ENCODE measurements at places on chromosomes 3 and 15.

DNA sequence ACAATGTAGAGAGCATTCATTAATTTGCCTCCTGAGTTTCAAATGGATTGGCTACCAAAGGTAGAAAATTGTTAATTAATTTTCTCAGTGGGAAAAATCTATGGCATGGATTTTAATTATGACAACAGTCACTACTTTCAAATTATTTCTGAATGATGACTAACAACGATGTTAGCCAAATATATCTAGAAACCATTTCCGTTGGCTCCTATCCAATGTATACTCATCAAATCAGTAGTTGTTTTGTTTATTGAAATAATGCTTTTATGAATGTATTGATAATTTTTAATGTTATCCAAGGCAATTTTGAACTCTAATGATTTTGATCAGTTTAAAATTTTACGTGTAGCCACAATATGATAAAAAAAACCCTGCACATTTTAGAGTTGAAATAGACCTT, 333.4 kb downstream of the NAALADL2 start:
- no peak for DNase-seq

GRCh38 chr3:179606534-179607085, 2.0 kb downstream of the NDUFB5 start:
- DNase-seq, result no peak

DNA sequence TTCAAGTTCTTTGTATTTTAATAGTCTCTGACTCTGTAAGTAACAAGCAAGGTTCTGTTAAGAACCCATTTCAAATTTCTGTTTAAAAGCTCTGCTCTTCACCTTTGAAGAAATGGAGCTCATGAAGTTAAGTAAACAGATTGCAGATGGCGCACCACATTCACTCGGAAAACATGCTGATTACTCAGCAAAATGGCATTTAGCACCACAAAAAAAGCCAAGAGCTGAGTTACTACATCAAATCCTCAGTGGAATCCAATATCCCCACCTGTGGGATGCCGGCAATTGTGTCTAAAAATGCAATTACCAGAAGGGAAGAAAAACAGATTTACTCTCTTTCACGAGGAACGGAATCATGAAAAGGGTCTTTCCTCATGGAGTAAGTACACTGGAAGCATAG, 758.0 kb downstream of the NTRK3 start:
- DNase-seq, result no peak

- no peak for DNase-seq
Measured at GRCh38 chr15:82904574-82904973, 47.9 kb downstream of the HOMER2 start.

DNA sequence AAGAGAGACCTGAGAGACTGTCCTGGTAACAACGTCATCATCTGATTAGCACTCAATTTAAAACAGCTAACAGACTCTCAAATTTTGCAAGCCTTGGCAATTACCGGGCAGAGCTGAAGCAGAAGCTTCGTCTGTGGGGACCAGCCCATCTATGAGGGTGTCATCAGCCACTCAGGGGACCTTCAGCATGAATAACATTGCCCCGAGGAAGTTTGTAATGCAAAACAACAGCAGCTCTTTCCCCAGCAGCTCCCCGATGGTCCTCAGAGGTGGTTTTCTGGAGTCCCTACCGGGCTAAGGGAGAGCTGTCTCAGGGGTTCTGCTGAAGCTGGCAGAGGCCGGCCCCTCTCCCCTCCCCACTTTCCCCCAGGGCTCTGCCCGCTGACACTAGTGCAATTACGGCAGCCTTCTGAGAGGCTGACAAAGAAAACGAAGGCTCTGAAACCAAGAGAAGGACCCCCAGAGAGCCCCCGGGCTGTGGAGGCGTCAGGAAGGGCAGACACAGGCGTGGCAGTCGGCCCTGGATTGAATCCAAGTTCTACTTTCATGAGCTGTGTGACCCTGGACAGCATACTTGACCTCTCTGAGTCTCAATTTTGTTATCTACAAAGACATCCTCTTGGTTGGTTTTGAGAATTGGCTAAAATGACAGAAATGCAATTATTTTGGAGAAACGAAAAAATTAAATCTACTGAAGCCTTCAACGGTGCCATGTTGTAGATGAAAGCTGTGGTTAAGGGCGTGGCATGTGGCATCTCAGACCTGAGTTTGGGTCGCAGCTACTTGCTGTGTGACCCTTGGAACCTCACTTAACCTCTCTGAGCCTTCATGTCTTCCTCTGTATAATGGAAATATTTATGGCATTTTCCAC, 102.1 kb upstream of the TLE3 start:
- no peak for DNase-seq

DNA sequence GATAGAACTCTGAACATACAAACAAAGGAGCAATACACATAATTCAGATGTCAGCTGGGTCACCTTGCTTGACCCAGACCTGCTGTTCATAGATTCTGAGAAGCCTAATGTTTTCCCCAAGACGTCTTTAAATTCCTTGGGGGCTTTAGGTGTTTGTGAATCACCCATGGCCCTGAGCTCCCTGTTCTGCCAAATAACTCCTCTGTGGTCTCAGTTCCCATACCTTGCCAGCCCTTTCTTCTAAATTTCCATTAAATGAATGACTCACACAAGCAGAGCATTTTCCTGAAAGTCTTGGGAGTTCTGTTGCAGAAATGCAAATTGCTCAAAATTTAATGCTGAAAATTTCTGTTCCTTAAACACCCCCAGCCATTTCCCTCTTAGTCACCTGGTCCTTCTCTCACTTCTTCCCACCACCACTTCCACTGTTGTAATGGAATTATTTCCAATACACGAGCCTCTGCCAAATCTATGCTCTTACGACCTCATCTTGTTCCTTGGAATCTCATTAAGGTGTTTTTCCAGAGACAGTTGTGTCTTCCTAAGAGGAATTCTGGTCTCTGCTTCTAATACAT, 33.4 kb upstream of the PSMD6 start:
- no peak for DNase-seq

DNA sequence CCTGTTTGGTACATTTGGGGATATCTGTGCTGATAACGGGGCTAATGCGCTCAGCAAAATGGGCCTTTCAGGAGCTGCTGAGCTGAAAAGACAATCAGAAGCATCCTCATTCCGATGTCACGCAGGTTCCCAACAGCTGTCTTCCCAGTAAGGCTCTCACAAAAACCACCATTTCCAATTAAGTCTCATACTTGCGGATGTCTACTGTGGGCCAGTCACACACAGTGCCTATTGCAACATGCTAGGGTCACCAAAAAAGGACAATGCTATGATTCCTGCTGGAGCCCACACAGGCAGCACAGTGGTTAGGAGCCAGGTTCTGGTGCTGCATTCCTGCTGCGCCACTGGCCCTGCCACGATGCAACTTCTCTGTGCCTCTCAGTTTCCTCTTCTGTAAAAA, 16.4 kb upstream of the LDHAL6B start:
- no peak for DNase-seq

DNA sequence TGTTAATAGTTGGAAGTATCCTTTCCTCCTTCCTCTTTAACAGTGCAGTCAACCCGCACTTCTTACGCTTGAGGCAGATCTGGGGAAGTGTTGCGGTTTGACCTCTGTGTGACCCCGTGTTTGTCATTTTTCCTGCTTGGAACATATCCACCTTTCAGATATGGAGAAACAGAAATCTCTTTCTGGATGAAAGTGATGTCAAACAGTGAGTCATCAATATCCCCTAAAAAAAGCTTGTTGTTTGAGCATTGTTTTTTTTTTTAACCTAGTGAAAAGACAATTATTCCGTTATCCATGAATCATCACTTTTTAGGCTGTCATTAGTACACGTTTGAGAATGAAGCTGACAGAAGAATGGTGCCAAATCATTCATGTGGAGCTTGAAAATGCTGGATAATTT, 293.7 kb downstream of the ARPP21 start:
- no peak for DNase-seq

GRCh38 chr3:176469694-176470205, 727.5 kb downstream of the TBL1XR1 start:
- no peak for DNase-seq

DNA sequence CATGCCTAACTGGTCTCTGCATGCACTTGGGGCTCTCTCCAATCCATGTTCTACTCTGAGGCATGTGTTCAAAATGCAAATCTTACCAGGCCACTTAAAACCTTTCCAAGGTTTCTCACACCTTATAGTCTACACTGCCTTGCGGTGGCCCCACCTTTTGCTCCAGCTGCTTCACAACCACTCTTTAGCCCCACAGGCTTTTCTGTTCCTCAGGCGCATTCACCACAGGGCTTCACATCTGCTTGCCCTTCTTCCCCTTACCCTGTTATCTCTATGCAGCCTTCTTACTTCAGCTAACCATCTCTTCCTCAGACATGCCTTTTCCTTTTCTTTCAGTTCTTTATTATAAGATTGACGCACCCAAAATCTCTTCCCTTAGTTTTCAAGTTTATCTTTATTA, 37.8 kb downstream of the MINDY4B start:
- no peak for DNase-seq

GRCh38 chr3:42795621-42796181, 8.6 kb downstream of the HIGD1A start:
- no peak for DNase-seq

DNA sequence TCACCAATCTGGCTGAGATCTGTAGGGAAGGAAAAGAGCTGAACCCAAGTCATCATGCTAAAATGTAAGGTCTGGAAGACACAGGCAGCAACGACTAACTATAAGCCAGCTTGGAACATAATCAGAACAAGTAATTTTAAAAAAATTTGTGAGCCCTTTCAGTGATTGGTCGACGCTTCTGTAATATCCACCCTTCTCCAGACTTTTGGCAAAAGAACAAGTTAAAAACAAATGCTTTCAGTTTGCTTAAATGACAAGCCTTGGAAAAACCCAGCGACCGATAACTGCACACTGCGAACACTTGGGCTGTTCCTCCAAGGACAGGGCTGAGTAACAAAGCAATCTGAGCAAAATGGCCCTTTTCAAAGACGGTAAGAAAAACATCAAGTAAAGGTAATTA, 49.6 kb downstream of the PCSK6 start:
- DNase-seq, result no peak

All from stimulated activated CD4-positive, alpha-beta T cell treated with anti-CD3 and anti-CD28 coated beads, Interleukin-1b, Interleukin-23, amount 100 ng/mL, for 1 hour (primary cell).